T-helper 9 cell (primary cell): ENCODE measurements at places on chromosomes 6 and 20.

DNA sequence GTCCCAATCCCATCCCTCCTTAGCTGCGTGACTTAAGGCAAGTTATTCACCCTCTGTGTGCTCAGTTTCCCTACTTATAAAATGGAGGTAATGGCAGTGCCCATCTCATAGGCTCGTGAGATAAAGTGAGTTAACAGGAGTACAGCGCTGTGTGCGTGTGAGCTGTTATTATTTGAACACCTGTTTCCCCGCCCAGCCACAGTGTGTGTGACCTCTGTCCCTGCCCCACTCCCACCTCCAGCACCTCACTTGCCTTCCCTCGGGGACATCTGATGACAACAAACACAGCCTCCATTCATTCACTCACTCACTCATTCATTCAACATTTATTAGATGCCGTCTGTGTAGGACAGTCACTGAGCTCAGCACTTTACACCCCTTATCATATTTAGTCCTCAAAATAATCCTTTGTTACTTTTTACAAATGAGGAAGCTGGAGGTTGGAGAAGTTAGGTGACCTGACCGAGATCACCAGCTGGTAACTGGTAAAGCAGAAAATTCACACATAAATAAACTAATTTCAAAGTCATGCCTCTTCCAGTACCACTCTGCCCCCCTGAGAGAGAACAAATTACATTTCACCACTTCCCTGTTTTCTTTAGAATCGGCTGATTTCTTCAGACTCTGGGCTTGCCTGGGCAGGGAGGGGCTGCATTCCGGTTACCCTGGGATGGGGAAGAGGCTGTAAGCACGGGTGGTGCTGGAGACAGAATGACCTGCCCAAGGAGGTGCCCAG lies 58.6 kb downstream of the CPNE5 start:
- DNase-seq: no peak

DNA sequence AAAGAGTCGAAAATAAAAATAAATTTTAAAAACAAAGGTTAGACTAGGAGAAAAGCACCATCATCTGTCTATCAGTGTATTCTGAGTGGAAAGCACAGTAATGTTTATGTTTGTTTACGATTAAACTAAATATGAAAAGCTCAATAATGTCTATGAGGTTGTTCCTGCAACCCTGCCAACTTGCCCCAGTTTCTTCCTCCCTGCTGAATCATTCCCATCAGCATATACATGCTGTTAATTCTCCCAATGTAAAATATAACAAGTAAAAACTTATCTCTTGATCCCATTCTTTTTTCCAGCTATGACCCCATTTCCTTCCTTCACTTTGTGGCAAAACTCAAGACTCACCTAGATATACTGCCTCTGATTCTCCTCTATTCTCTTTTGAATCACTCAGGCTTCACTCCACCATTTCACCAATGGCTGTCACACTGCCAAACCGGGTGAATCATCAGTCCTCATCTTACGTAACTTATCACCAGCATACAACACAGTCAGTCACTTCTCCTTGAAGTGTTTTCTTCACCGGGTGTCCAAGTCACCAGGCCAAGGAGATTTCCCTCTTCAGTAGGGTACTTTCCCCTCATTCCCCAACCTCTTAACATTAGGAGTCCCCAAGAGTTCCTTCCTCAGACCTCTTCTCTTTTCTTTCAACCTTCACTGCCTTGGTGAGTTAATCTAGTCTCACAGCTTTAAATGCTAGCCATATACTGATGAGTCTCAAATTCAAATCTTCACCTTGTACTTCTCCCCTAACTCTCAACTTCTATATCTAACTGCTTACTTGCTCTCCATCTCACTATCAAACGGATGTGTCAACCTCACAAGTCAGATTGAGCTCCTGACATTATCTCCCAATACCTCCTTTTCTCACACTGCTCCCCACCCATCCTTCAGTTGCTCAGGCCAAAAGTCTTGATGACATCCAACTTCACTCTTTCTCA lies 6.2 kb downstream of the TMEM242 start:
- no peak for DNase-seq

GRCh38 chr20:44776980-44777379 lies 31.3 kb downstream of the KCNK15 start:
- no peak for DNase-seq

DNA sequence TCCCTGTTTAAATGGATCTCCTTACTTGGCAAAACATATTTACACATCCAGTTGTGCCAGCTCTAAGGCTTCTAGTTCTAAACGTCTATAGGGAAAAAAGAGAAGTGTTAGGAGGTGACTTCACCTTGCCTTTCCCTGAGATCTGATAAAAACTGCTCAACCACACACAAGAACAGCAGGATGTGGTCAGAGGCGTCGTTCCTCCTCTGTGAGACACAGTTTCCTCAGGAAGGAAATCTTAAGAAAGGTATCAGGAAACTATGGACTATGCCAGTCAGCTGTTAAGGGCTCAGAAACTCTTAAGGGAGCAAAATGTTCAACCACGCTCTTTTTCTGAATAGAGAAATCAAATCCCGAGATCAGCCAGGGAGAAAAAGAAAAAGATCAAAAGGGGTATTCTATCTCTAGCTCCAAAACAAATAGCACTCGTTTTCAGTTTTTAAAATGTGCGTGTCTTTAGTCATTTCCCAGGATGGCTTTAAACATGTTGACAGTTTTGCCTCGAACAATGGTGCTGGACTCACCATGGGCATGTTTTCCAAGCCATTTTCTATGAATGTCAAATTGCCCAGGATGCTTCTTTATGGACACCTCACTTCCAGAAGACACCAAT lies 154.5 kb downstream of the HACE1 start:
- DNase-seq: peak; percentile 4

- no peak for DNase-seq
Observed at GRCh38 chr20:46108976-46109375, 9.1 kb upstream of the CD40 start.

DNA sequence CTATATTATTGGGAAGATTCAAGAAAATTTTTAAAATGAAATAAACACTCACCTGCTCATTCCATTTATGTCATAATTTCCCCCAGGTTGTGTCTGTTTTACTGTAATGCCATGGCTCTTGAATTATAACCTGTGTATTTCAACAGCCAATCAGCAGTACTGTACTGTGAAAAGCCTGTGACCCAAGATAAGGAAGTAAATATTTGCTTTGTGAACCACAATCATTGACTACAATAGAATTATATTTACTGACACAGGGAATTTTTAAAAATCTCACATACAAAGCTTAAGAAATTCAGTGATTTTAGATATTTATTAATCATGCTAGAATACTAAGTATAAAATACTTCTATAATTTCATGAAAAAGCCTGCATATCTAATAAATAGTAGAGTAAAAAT lies 6.0 kb downstream of the RGS17 start:
- DNase-seq: no peak

- no peak for DNase-seq
Observed at GRCh38 chr20:60056407-60057122, 98.3 kb downstream of the CDH26 start.

GRCh38 chr20:24672886-24673677 lies 203.7 kb downstream of the SYNDIG1 start:
- DNase-seq: no peak

DNA sequence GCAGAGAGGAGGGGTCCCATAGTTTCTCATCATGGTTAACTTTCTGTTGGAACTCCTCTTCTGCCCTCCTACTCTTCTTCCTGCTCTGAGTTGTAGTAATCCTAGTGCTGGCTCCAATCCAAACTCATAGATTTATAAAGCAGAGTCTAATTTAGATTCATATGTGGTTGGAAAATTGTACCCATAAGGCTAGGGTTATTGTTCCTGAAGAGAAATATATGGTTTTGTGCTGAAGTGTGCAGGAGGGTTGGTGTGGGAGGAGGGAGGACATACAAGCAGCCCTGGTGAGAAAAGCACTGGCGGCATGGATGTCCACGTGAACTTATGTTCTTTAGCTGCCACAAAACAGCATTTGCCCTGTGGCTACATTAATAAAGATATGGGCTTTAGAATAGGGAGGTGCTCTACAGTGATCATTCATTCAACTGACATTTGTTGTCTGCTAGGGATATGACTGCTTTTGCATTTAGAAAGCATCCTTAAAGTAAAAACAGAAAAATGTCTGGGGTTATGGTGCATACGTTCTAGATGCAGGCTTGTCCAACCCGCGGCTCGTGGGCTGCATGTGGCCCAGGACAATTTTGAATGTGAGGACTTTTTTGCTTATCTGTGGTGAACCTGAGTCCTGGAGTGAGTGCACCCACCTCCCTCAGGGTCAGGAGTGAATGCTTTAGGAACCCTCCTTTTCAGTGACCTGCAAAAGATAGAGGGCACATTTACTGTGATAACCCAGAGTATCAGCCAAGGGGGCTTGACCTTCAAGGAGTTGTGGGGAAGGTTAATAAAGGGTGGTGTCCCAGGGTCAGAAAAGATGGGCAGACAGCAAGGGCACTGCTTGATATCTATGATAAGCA lies 4.1 kb downstream of the HLA-A start:
- DNase-seq: no peak

GRCh38 chr6:41061196-41061726 lies 8.3 kb downstream of the APOBEC2 start:
- DNase-seq: no peak

DNA sequence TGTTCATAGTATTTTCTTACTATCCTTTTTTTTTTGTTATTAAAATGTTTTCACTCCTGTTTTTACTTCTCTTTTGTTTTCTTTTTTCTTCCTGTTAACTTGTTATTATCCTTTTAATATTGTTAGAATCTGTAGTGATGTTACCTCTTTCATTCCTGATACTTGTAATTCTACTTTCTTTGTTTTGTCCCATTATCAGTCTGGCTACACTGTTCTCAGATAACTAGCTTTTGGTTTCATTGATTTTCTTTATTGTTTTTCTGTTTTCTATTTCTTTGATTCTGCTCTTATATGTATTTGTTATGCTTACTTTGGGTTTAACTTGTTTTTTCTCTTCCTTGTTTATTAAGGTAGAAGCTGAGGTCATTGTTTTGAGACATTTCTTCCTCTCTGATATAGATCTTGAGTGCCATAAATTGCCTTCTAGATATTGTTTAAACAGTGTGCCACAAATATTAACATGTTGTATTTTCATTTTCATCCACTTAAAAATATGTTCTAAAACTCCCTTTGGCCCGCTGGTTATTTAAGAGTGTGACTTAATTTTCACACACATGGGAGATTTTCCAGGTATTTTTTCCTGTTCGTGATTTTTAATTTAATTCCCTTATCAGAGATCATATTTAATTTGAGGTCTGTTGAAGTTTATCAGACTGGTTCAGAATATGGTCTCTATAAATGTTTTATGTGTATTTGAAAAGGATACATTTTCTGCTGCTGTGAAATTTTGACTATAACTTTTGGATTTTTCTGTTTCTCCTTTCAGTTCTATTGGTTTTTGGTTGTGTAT lies 6.7 kb downstream of the XRN2 start:
- no peak for DNase-seq

- no peak for DNase-seq
Observed at GRCh38 chr6:2810092-2810671, 31.5 kb downstream of the SERPINB1 start.

DNA sequence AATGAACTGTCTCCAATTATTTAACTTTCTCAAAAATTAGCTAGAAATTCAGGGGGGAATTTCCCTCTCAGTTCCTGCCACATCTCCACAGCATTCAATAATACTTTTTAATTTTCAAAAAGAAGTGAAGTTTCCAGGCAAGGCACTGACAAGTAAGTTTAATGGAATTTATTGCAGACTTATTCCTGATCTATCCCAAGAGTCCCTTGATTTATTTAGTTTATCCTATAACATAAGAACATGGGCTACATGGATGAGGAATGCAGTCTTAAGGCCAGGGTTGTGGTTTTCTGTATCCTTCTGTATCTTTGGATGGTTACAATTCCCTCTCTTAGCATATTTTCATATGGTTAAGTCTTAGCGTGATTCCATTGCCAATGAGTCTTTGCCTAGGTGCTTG lies 126.5 kb downstream of the TSHZ2 start:
- DNase-seq: no peak

GRCh38 chr20:3038454-3038853 lies 5.0 kb upstream of the GNRH2 start:
- DNase-seq: no peak

GRCh38 chr6:129473546-129473945 lies 236.4 kb downstream of the ARHGAP18 start:
- DNase-seq: no peak

DNA sequence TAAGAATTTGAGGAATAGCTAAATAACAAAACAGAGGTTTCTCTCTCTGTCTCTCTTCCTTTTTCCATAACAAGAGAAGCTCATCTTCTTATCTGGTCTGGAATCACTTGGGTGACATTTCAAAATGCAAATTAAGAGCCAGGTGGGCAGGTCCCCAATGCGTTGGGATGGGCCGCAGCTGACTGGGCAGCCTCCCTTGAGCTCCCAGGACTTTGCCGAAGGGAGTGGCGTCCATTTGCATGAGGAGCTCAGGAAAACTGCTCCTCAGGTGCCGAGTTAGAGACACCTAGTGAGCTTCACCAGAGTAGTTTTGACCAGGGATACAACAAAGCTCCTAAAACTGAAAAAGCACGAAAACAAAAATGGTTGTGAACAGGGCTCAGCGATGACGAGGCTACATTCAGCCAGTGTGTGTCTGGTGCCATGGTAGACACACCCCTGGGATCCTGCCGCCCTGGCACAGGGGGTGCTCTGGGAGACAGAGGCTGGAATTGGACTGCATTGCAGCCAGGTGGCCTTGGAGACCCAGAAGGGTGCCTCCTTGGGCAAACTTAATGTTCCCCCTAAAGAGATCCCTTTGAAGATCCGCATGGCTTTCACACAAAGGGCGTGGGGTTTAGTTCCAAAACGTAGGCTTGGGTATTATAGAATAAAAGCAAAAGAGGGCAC lies 13.5 kb upstream of the SERPINB6 start:
- no peak for DNase-seq

DNA sequence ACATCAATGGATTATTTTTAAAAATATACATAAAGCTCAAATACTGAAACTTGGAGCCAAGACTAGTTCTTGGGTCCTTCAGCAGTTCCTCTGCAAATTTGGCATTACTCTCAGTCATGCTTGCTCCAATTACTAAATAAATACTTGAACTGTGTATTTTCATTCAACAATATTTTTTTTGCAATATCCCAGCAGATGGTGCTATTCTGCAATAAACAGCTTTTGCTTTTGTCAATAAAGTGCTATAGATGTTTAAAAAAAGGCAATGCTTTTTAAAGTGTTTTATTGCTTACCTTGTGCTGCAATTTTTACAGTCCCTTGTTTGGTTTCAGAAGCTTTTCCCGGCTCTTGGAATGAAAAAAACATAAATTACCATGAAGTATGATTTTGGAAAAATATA lies 243.4 kb downstream of the TRDN start:
- DNase-seq: no peak

DNA sequence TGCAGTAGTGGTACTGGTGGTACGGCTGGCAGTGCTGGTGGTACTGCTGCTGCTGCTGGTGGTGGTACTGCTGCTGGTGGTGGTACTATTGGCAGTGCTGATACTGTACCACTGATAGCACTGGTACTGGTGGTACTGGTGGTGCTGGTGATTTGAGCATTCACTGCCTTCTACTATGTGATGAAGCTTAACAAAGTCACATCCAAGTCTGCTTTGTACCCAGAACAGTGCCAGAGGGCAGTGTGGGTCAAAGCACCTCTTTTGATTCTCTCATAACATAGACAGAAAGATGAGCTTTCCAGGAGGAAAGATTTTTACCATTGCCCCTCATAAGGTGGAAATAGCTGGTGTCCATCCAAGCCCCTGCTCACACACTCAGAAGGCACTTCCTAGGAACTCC lies 48.7 kb downstream of the ANKRD6 start:
- no peak for DNase-seq
